NCI-H524 (cell line): ENCODE measurements at places on chromosomes 3 and 15.

DNA sequence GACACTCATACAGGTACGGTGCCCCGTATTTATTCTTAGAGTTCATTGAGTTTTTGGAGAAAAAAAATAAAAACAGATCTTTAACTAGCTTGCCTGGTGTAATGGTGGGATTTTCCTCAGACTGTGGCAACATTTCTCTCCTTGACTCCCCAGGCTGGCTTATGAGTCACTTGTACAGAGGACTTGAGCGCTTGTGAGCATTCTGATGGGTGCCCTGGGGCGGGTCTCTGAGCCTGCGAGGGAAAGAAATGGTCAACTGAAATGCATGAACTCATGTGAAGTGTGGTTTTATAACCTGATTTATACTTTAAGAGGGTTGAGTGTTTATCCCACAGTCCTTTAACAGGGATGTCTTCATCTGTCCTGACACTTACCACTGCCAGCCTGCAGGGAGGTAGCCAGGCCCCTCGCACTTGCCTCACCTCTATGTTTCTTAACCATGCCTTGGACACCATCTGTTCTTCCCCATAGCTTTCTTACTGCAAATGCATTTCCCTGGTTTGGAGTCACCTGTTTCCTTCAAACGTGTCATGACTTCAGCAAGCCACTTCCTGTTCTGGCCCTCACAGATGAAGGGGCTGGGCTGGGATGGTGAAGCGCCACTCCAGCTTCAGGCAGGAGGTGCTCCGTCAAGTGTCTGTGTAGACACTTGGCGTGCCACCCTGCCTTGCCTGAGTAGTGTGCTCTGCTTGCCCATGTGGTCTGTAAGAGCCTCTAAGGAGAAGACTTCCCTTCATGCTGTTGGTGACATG is 118.7 kb downstream of the PDE8A start:
- DNase-seq: peak; percentile 16

GRCh38 chr3:3119393-3119851 is 7.3 kb upstream of the TRNT1 start:
- no peak for DNase-seq

DNA sequence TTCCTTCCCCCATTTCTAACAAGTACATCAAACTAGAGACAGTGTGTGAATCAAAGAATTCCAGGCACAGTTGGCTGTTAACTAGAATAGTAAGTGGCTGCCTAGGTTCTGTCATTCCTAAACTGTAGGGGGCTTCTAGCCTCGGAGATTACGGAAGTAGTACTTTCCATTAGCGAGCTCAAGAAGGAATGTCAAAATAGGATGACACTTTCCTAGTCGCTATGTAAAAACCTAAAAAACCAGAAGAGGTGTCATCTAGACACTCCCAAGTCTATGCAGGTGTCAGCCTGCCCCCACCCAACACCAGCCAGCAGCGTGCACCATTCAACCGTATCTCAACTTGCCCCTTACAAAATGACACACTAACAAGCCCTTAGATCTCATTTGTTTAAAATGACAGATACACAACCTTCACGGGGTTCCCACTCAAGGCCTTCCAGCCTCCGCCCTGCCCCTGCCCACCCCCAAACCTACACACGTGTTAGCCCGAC is 874 bp downstream of the INO80 start:
- DNase-seq: peak; percentile 52

DNA sequence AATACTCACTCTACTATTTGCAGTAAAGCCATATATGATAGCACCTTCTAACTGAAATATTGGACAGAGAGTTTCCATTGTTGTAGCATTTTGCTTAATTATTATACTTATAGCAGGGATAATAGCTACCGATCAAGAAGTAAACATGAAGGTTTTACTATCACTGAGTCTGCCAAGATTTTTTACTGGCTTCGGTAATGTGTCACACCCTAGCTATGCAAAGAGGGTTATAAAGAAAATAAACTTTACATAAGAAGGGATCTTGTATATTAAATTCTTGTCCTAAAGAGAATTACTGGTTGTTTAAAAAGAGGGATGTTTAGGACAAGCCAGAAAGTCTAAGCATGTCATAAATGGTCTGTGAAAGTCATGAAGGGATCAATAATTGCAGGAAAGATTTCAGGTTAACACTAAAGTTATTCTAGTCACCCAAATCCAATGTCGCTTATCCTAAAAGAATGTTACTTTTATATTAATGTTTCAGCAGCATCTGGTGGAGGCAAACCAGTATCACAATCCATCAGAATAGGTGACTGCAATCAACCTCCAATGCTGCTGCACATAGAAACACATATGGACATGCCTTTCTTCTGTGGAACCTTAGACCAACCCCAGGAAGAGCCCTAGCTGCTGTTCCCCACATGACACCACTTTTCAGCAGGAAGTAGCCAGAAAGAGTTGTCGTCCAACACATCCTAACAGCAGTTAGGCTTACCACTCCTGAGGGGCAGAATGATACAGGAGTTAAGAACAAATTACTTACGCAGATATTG is 62.7 kb upstream of the GK5 start:
- DNase-seq: no peak

- DNase-seq: no peak
These were observed 499.1 kb downstream of the ROBO2 start for GRCh38 chr3:77539014-77539413.

DNA sequence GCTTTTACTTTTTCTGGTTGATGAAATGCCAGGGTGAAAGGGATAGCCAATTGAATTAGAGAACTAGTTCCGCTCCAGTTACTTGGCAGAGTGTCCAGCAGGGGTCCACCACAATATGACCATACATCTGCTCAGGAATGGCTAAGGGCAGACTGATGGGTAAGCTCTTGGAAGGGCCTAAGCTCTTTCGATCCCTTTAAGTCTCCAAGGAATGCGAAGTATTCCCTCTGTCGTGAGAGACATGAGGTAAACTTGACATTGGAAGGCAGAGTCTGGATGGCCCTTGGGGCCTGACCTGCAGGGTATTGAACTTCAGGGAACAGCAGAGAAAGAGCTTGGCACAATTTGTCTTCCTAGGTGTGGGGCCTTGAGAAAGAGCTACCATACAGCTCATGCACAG is 805.8 kb downstream of the PLOD2 start:
- DNase-seq: no peak

GRCh38 chr3:60149501-60149900 is 1099.7 kb upstream of the CFAP20DC start:
- DNase-seq: no peak

- no peak for DNase-seq
These were observed 6.7 kb downstream of the COPS2 start for GRCh38 chr15:49148727-49149126.

- no peak for DNase-seq
These were observed 638 bp downstream of the WDR5B start for GRCh38 chr3:122415104-122415744.

- peak; percentile 50 for DNase-seq
These were observed at the start of the genes EAF1 and METTL6 for GRCh38 chr3:15427182-15427880. Gene EAF1 (plus strand): TSS chr3:15427598. CDS start chr3:15427780, 182 bp downstream. Gene METTL6 (minus strand): TSS chr3:15427544. CDS start chr3:15426511, 1,033 bp downstream.

- DNase-seq: no peak
These were observed 6.0 kb downstream of the SLC6A11 start for GRCh38 chr3:10822055-10822454.

- DNase-seq: no peak
These were observed 342.8 kb downstream of the TUSC7 start for GRCh38 chr3:117052395-117052794.

DNA sequence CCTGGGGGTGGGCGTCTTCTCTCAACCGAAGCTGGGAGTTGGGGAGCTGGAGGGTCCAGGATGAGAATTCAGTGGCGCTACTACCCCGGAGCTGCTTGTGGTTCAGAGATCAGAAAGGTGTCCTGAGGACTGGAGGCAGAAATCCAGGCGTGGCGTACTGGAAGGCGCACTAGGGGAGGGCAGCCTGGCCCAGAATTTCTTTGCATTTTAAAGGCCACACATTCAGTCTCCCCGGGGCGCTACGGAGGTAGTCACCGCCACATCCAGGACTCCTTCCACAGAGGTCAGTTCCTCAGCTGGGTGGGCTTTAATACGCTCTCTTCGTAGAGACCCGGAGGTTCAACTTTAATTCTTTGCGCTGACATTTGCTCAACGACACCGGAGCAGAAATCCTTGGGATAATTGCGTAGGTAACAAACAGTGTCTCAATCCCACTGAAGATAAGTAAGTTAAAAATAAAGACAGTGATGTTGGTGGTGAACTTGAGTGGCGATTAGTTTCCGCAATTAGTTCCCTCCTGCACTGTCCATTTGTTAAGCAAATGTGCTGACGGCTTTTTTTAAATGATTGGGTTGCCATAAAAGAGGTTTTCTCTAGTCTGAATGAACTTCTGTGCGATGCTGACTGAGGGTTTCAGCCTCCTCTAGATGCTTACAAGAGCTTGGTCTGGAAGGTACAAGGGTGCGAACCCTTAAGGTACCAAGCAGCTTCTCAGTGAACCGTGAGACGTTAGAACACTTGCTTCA is 535 bp downstream of the MCTP2 start:
- DNase-seq: no peak

DNA sequence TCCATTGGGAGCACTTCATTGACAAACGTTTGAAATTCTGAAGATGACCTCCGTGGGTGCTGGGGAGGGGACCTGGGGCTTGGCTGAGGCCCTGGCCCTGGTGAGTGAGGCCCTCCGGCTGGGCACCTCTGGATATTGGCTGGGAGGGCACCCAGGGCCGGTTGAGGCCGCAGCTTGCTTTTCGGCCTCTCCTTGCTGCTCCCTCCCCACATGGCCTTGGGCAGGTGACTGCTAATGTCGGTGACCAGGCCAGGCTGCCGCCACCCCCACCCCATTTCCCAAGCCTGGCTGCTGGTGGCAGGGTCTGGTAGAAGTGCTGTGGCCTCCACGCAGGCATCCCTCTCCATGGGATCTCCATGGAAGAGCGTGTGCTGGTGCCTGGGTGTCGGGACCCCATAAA is 39.5 kb downstream of the TM2D3 start:
- no peak for DNase-seq

DNA sequence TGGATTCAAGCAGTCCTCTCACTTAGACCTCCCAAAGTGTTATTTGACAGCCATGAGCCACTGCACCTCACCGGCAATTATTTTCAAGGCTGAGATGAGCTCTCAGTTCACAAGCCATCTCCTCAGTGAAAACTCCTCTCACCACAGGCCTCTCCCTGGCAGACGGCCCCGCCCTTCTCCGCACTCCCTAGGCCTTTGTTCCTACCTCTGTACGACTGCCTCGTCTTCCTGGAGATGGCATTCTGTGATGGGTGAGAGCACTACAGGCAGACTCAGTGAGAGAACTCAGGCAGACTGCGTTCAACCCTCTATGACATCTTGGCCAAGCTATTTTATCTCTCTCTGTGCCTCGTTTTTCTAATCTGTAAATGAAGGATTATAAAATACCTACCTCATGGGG is 67.0 kb upstream of the TPM1 start:
- DNase-seq: no peak

- no peak for DNase-seq
These were observed 57.7 kb upstream of the TMEM115 start for GRCh38 chr3:50416736-50417636.

DNA sequence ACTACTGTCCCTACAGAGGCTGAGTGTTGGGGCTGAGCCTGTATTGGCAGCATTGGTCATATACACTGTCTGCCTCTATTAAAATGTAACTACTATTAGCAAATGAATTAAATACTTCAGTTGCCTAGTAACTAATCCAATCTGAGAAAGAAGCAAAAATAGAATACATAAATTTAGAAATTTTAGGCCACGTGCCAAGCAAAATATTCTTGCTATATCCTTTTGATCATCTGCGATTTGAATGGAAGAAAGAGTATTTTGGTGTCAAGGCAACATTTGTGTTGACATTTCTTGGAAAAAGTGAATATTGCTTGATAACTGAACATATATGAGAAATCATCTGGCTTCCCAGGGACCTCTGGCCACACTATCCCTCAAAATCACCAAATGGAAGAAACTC is 148.2 kb upstream of the TOPAZ1 start:
- DNase-seq: no peak

DNA sequence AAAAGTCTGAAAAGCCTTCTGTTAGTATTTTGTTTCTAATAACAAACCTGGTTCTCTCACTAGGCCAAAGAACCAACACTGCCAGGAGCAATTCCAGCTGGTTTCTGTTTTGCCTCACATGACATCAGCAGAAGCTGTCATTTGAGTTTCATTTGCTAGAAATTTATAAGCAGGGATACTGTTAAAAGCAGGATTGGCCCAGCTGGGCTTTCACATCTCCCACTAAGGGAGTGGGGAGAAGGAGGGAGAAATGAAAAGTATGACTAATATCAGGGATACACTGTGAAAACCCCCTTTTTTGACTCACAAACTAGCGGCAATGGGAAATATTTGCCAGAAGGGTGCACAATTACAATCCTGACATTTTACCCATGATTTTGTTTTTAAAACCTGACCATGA is 5.3 kb downstream of the CCDC80 start:
- no peak for DNase-seq

DNA sequence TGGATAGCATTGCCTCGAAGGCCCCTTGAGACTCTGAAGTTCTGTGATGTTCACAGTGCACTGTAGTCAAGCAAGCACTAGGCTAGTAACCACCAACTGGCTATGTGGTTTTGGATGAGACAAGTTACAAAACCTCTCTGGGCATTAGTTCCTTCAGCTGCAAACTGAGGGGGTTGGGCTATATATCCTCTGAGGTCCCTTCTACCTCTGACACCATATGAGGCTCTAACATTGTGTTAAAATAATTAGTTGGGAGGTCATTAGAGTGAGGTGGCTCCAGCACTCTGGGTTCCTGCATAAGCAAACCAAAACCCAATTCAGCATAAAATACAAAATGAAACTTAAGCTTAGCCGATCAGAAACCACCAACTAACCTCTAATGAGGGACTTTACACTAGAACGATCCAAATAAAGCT is 209.5 kb upstream of the LRRN1 start:
- no peak for DNase-seq

- no peak for DNase-seq
These were observed 375.5 kb downstream of the UNC13C start for GRCh38 chr15:54353726-54354125.

- DNase-seq: no peak
These were observed 6.4 kb downstream of the ALG1L2 start for GRCh38 chr3:130088061-130088460.

GRCh38 chr3:188284455-188285212 is 130.7 kb downstream of the LPP start:
- no peak for DNase-seq

- DNase-seq: peak; percentile 32
These were observed 853 bp downstream of the TEX264 start for GRCh38 chr3:51671734-51672475.

GRCh38 chr15:29126821-29127461 is 142.7 kb downstream of the NSMCE3 start:
- peak; percentile 52 for DNase-seq

- no peak for DNase-seq
These were observed 42.5 kb upstream of the KPNA4 start for GRCh38 chr3:160607826-160608225.
